ENCODE measurements at places on chromosomes 6 and 20.

DNA sequence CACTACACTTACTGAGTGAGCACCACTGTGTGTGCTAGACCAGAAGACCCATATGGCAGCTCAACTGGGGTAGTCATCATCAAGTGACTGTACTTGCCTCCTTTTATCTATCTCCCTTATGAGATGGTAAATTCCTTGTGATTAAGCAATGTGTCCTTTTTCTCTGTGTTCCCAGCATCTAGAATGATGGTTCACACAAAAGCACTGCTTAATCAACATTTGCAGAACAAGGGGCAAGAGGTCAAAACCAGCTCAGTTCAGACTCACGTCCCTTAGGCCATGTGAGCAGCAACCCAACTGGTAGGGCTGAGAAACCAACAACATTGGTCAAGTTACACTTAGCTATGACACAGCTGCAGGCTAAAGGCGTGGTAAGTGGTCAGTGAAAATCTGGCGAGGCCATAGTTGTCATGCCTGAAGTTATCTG, 10.0 kb downstream of the TRAM2 start:
- no peak for DNase-seq

GRCh38 chr20:31572042-31572700, 32.9 kb upstream of the ID1 start:
- DNase-seq, result no peak

DNA sequence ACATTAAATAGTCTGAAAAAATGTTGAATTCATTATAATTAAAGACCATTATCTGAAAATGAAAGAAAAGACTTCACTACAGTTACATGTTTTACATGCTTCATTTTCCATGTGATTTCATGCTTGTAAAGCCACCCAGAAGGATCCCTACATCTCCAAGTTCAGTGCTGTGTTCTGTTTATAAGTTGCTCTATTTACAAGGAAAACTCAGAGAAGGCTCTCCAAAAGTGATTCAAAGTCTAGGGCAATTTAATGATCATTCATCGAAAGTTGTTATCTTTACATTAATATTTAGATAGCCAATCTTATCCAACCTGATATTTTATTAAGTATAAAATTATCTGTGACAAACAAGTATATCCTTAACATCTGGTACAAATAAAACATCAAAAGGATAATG, 494.9 kb upstream of the RNF217 start:
- DNase-seq, result no peak

GRCh38 chr6:6420107-6420506, 99.6 kb upstream of the F13A1 start:
- no peak for DNase-seq

DNA sequence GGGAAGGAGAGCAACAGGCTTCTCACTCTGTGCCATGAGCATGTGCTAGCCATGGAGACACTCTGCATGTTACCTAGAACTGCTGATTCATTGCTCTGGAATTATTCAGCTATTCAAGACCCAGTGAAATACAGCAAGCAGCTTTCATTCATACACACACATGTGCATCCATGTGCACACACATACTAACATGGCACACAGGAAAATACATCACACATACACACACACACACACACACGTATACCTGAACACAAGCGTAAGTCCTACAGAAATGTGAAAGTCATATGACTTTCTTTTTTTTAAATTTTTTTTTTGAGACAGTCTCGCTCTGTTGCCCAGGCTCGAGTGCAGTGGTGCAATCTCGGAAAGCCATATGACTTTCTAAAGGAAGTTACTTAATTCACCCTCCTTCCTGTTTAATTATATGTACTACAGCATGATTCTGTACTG, 108.2 kb upstream of the NFATC2 start:
- DNase-seq, result no peak

- no peak for DNase-seq
These were observed 28.3 kb downstream of the CDH4 start for GRCh38 chr20:61280217-61280980.

GRCh38 chr20:9660236-9660868, 146.0 kb downstream of the LAMP5 start:
- peak; percentile 77 for DNase-seq

DNA sequence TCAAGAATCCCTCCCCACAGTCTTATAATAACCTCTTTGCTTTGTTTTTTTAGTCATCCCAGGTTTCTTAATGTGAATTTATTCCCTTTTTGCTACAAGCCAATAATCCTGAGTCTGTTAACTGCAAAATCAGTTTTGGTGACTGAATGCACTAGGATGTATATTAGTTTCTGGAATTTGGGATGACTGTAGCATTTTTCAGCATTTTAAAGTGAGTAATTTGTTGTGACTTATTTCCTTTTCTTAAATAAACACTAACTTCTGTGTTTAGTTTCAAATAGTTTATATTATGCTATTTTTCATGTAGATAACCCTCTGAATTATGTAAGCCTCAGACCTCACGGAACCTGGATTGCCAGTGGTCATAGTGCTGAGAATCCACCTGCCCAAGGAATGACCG, 5.5 kb downstream of the CST1 start:
- DNase-seq, result no peak

- DNase-seq, result no peak
These were observed 2.5 kb downstream of the WTAP start for GRCh38 chr6:159729598-159730331.

DNA sequence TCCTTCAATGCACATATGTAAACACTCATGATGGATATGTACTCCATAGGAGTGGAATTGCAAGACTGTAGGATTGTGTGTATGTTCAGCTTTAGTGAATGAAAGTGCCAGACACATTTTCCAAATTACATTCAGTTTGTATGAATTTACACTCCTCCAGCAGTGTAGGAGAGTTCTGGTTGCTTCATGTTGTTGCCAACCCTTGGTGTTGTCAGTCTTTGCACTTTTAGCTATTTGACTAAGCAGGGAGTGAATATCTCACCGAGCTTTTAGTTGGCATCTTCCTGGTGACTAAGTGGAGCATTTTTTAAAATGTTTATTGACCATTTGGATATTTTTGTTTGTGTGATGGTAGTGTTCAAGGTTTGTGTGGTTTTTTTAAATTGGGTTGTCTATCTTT, 23.9 kb downstream of the NKX2-4 start:
- DNase-seq, result no peak

Data from nephron progenitor cell (in vitro differentiated cells).